ENCODE measurements at places on chromosomes 3 and 15.

DNA sequence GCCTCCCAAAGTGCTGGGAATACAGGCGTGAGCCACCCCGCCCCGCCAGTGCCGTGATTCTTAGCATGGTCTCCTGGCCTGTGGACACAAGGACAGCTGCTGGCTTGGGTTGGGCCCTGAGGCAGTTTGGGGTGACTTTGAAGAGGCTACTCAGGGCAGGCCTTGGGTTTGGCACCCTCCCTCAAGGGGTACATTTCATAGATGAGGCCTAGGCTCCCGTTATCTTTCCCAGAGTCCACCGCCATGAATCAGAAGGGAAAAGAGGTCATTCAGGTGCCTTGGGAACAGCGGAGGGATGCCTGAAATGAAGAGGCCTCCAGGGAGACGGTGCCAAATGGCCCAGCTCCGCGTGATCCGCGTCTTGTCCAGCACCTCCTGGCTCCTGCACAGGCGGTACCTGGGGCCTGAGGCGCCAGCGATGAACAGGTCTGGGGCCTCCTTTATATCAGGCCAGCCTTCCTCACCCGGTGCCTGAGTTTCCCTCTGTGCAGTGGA, 9.3 kb downstream of the GNAI2 start:
- DNase-seq: no peak

- no peak for DNase-seq
These were observed 89.6 kb downstream of the TM4SF4 start for GRCh38 chr3:149564079-149564478.

DNA sequence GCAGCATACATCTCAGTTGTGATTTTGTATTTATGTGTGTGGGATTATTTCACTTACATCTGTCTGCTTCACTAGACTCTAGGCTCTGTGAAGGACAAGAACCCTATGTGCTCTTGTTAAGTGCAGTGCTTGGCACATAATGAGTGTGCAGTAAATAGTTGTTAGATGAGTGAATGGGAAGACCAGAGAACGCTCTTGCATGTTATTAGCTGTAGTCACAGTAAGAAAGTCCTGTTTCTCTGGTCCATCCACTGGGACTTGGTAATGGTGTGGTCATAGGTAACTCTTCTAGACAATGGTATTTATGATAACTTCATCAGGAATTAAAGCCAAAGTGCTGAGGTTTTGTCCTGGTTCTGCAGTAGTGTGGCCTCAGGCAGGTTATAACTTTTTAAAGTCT, 1.4 kb upstream of the AQP9 start:
- DNase-seq: no peak

DNA sequence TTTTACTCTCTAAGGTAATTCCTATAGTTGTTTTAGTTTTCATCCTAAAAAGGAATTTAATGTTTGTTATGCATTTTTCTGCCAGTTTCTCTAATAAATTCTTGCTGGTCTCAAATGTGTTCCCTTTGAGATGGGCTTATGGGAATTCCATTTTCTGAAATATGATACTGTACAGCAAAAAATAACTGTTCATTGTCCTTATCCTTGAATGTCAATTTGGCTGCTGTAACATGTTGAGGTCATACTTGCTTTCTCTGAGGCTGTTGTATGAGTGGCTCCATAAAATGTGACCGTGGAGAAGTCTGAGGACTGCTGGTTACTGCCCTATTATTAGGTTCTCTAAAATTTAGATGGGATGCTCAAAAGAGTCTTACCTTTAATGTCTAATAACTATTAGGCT, 266.5 kb downstream of the ADAMTS17 start:
- no peak for DNase-seq

GRCh38 chr3:197394464-197395321, 96.3 kb upstream of the DLG1 start:
- DNase-seq: peak; percentile 81

- no peak for DNase-seq
These were observed 30.4 kb upstream of the KLF13 start for GRCh38 chr15:31296219-31296645.

GRCh38 chr3:155069729-155070128, 10.4 kb upstream of the MME start:
- DNase-seq: no peak

- DNase-seq: no peak
These were observed 1233.9 kb upstream of the ALCAM start for GRCh38 chr3:104132566-104133403.

DNA sequence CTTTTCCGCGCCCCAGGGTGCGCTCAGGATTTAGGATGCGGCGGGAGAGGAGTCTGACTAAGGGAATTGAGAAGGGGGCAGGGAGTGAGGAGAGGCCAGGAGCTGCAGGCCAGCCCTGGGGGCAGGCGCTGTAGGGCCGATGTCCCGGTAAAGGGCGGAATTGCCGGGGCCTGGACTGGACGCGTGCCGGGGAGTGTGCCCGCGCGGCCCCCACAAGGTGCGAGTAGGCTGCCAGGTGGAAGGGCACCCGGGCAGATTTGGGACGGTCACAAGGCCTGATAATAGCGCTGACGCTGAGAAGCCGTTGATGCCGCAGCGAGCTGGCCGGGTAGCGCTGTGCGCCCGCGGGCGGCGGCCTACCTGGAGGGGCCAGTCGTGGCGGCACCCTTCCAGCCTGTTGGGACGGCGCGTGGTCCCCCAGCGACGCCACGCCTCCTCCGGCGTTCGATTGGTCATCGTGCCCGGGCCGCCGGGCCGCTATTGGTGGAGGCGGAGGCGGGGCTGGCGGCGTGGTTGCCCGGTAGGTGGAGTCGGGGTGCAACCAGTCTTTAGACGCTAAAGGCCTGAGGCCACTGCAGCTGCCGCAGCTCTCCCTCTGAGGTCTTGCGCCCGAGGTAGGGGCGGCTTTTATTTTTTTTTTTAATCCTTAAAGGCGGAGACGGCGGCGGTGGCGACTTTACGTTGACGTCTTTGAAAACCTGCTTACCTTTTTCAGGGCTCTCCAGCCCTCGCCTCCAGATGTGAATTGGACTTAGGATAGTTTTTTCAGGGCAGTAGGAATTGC, 903 bp downstream of the SLC25A38 start:
- DNase-seq: peak; percentile 97

DNA sequence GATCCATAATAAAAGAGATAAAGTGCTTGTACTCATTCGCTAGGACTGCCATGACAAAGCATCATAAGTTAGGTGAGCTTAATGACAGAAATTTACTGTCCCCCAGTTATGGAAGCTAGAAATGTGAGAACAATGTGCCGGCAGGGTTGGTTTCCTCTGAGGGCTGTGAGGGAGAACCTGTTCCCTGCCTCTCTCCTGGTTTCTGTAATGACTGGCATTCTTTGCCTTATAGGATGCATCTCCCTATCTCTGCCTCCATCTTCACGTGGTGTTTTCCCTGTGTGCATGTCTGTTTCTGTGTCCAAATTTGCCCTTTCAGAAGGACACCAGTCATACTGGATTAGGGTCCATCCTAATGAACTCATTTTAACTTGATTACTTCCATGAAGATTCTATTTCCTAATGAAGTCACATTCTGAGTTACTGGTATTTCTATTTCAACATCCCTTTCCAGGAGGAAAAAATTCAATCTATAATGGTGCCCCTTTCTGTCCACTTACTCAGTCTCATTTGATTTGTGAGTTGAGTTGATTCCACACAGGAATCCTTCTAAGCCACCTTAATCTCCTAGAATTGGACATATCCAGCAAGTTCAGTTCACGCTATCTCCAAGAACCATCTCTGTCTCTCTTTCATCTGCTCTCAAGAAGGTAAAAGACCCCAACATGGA, 71.2 kb upstream of the LIPC start:
- DNase-seq: no peak

Data from 8988T (cell line).